ENCODE measurements at places on chromosomes 4 and X.

DNA sequence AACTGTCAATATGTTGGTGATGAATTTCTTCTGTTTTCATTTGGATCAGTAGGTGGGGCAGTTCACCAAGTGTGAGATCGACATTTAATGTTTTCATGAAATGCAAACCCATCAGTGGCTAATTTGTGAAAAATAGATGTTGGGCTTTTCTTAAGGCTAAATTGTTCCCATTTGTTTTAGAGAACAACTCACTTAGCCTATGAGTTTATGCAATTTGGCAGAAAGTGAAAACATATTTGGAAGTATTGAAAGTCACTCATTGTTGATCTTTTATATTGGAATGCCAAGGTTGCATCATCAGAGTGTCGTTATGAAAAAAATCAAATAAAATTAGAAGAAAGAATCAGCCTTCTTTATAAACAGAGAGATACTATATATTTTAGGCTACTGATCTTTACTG, 132.4 kb downstream of the RPA4 start:
- no peak for DNase-seq

DNA sequence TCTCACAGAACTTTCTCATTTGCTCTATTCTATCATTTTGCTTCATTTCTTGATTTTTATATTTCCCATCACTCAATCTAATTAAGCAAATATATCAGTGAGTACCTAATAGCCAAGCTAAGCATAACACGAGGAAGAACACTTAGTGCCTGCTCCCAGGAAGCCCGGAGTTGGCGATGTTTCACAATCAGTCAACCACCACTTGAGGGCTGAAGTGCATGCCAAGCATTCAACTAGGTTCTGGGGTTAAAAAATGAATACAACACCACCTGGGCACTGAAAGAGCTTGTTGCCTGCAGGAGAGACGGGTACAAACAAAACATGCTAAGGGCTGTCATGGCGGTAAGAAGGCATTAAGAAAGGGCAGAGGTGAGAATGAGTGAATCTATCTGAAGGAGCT, 47.5 kb downstream of the UCHL1 start:
- no peak for DNase-seq

GRCh38 chrX:66489339-66489738, 149.5 kb downstream of the EDA2R start:
- DNase-seq, result no peak

DNA sequence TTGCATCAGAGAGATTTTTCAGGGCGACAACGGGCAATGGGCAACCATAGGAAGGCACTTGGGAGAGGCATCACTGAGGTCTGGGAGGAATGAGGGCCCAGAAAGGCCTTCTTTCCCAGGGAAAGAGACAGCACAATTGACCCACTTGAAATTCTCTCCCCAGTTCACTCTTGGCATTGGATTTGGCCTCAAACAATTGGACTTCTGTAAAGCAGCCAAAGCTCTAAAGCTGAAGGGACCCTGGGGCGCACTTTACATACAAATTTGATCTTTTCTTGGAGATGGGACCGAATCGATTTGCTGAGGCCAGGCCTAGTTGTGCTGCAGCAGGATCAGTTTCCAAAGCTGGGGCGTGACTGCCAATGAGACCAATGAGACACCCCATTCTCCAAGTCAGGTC, 3.2 kb downstream of the ARHGAP36 start:
- no peak for DNase-seq

DNA sequence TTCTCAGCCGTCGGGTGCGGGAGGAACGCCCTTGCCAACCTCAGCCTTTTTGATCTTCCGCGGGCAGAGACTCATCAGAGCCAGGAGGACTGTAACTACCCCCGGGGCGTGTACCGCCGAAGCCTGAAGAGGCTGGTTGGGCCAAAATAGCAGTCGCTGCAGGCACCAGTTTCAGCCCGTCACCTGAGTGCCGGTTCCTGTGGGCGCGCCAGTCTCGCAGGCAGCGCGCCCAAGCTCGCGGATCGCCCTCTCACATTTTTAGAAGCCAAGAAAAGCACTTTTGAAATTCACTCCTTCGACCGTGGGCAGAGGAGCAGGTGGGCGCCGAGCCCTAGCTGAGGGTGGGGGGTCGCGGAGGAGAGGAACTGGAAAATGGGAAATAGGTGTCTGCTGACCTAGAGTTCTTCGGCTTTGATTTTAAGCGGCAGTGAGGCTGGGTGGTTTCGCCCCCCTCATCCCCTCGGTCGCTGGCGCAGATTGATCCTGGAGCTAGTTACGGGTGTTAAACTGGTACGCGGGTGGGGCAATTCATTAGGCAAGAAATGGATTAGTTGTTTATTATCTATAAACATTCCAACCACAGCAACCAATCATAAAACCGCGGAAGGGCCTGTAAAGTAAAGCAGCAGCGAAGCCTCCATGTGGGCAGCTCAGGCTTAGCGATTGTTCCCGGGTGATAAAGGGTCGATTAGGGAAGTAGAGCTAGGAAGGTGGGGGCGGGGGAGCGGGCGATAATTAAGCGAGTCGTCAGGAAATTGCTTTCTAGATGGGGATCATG, 69.2 kb downstream of the FBXO8 start:
- peak; percentile 51 for DNase-seq

DNA sequence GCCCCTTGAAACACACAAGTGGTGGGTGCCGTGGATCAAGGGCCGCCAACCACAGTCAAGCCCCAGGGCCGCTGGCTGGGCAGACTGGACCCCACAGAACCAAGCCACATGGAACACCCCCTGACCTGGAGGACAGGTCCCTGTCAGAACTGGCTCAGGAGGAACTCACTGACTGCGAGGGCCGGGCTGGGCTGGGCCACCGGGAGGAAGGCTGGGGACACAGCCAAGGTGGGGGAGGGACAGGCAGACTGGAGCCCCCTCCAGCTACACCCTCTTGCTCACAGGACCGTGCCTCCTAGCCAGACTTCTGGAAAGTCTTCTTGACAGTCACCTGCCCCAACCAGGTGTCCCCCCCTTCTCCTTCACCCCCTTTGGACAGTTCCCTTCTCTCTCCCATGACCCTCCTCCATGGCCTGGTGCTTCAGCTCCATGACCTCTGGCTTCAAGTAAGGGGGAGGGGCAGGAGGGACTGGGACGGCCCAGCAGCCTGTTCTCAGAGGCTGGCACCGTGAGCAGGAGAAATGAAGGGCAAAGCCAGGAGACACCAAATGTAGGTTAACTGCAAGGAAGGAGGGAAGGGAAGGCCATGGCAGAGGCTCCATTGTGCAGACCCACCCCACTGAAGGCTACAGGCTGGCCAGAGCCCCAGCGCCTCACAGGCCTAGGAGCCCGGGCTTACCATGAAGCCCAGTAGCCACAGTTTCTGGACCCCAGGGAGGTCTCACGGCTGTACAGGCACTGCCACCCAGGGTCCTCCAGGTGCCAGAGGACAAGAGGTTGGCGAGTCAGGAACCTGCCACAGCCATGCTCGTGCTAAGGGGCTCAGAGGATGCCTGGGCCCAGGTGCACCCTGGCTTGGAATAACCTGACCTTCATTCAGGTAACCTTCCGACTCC, 22.6 kb upstream of the DUSP9 start:
- DNase-seq, result no peak

DNA sequence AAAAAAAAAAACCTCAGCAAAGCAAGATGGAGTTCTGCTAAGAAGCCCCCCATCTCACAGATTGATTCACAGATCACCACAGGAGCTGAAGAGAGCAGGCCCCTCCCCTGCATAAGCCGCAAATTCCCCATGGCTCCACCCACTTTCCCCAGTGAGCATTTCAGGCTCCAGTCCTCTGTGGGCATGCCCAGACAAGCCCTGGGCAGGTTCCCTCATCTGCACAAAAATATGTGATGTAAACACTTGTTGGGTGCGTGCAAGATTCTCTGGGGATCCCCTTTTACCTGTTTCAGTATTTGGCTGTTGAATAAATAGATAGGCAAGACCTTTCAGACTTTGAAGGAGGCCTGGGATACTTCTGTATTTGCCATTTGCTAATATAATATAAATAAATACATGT, 514.3 kb downstream of the PCDH7 start:
- DNase-seq, result no peak

DNA sequence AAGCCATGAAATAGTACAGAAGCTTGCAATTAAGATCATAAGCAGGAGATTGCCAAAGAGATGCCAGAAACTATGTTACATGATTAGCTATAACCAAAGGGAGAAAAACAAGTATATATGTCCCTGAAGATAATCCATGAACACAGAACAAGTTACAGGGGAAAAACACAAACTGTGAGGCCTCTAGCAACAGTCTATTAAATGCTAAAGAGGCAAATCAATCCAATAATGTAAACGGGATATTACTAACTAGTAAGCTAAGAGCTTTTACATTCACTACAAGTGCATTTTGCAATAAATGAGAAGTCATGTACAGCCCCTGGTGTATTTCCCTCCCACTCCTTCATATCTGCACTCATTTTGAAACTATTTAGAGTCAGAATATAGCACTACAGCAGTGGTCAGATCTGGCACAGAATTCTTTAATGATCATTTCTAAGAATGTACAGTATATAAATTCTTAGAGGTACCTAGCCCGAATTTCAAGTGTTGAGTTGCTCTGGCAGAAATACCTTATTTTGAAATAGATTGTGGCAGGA, 449.8 kb upstream of the SMIM31 start:
- no peak for DNase-seq

GRCh38 chrX:44062840-44063239, 89.7 kb upstream of the NDP start:
- no peak for DNase-seq

GRCh38 chr4:81622028-81622427, 150.3 kb upstream of the RASGEF1B start:
- no peak for DNase-seq

DNA sequence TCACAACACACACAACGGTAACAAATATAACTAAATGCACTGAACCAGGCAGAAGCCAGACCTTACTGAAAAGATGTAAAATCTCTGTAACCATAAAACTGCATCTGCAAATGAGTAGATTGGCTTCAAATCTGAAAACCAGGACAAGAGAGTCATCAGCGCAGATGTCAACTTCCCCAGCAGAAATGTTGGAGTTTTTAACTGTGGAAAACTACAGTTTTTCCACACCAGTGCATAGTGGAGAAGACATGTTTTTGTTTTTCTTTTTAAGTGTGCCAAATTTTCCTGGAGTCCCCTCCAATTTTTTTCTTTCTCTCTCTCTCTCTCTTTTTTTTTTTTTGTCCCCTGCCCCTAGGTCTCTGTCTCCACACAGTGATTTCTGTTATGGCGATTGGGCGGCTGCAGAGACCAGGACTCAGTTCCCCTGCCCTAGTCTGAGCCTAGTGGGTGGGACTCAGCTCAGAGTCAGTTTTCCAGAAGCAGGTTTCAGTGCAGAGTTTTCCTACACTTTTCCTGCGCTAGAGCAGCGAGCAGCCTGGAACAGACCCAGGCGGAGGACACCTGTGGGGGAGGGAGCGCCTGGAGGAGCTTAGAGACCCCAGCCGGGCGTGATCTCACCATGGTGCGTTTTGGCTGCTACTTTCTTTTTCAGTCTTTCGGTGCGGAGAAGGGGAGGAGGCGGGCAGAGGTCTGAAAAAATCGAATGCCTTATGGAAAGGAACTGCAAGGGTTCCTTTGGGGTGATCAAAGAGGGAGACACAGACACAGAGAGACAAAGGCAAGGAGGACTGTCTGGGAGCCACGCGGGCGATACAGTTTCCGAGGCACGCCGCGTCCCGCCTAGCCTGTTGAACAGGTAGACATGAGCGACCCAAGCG, at the start of gene GUCY1A1:
Gene GUCY1A1, plus strand, starts transcription at position 505 of the 878 bp plus-strand sequence. CDS start 30,020 bp downstream, outside the sequence.
- peak; percentile 62 for DNase-seq

- DNase-seq, result no peak
These were observed 277.7 kb upstream of the TET2 start for GRCh38 chr4:104868958-104869357.

- DNase-seq, result no peak
These were observed 31.5 kb downstream of the PRPS1 start for GRCh38 chrX:107659768-107660167.

GRCh38 chr4:121778991-121779628, 14.1 kb upstream of the SMIM43 start:
- no peak for DNase-seq

DNA sequence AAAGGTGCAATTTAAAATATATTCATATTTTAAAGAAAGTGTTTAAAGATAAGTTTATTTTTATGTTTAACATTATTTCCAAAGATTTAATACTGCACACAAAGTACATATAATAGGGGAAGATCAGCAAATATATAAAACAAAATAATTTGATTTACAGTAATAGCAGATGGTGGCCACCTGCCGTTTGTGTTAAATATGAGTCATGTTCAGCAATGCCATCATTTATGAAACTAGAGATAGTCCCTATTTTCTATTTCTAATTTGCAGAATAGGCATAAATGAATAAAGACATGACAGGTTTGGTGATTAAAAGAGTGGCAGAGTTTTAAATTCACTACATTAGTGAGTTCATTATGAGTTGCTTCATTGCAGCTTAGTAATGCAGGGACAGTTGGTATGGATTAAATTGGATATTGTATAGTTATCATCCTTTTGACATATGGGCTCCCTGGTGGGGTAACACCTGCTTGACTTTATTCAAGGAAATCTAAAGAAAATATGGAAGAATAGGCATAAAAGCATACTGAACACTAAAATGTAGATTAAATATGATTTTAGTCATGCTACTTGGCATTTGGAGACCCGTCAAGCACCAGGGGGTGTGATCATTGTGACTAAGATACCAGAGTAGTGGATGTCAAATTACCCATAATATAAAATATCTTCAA, 78.8 kb upstream of the BANK1 start:
- DNase-seq, result no peak

DNA sequence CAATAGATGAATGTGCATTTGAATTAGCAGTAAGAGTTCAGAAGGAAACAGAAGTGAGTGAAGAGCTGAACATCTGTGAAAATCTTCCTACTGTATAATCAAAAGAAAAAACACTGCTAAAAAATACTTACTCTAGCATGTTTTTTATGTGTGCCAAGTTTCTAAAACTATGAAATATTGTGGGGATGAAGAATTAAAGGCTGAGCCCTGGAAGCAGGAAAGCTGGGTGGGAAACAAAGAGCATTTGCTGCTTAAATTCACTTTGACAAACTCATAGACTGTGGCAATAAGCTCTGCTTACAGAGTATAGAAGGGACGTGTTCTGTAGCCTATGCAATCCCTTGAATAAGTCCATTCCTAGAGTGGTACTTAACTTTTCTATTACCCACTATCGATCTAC, 261.7 kb downstream of the ANKRD50 start:
- DNase-seq, result no peak

- no peak for DNase-seq
These were observed 36.5 kb upstream of the PPM1K start for GRCh38 chr4:88320780-88321373.

GRCh38 chr4:176841711-176842112, 49.0 kb upstream of the VEGFC start:
- DNase-seq, result no peak

DNA sequence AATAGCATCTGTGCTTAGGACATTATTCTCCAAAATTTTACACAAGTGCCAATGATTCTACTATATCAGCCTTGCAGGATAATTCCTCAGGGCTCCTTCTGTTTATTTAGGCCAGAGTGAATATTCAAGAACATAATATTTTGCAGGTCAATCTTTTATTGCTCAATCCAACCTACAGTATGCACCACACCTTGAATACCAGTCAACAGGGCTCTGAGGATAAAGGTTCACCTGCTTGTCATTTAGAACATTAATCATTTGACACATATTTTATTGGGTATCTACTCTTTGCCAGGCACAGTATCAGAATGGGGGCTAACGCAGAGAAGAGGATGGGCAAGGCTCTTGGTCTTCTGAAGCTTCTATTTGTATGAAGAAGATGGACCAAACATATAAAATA, 66.2 kb upstream of the SHISA3 start:
- DNase-seq, result no peak

Data from right forelimb (tissue), 1 donor.